Cerebellum (tissue), 4 donors: ENCODE measurements at places on chromosomes 16 and 17. TPM values are rescaled to one million over a fixed set of nuclear protein-coding genes. Genes with fewer than 3 reads are reported as not detected.

The ANKRD40CL gene
- not detected for total RNA-seq

The PLSCR3 gene
- total RNA-seq = 15.0 TPM

The KRTAP2-3 gene
- not detected for total RNA-seq

The KCNH4 gene
- total RNA-seq = 0.82 TPM

The CCNF gene
- total RNA-seq = 11.1 TPM

DNA sequence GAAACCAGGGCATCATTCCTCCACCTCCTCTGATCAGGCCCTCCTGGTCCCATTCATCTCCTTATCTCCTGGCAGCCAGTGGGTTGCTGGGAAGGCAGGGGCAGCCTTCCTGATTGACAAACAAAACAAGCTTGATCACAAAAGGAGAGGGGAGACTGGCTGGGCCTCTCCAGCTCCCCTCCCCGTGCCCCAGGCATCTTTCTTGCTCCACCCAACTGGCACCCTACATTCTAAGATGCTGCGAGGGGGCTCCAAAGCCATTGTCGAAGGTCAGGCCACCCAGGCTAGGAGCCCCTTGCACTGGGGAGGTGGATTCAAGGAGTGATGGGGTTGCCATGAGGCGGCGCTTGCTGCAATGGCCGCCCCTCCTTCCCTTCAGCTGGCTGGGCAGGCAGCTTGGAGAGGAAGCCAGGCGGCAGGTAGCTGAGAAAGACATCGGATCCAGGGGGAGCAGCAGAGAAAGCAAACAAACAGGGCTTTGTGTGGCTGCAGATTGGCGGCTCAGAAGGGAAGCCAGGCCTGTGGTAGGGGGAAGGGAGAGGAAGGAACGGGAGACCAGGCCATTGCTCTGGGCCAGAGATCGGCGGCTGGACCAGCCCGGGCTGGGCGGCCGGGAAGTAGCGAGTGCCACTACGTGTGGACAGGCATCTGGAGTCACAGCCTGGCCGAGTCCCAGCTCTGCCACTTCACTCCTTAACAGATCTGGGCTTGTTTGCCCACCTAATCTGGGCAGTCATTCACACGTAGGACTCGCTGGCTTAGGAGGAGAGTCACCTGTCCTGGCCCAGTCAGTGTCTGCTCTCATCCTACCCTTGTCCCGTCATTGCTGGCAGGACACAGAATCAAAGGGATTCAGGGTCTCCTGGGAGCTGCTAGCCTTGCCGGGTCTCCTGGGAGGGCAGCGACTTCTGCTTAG is 12.3 kb downstream of the RAI1 start:
- no peak for DNase-seq

- no peak for DNase-seq
Observed at GRCh38 chr17:50059759-50060273, 3.9 kb downstream of the ITGA3 start.

GRCh38 chr16:57611181-57611580 is 17.2 kb upstream of the ADGRG1 start:
- no peak for DNase-seq

DNA sequence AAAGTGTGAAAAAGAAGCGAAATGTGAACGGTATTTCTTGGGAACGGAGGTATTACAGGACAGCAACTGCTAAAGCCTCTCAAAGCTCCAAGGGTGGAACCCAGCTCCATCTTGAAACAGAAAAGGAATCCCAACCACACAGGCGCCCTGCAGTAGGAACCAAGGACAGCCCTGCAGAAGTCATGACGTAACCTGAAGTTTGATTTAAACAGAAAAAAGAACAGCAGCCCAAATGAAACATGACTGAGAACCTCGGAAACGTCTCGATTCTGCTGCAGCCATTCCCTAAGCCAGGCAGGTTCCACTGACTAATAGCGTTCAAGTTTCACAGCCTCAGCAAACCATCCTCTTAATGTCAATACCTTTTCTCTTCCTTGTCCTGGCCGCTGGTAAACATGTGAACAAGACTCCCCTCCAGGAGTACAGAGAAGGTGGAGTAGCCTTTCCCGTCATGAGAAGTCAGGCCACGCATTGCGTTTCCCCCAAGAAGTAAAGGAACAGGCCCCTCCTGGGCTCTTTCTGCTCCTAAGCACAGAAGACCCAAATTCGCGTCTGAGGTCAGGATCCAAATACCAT is 20.1 kb downstream of the SIAH1 start:
- DNase-seq = no peak

DNA sequence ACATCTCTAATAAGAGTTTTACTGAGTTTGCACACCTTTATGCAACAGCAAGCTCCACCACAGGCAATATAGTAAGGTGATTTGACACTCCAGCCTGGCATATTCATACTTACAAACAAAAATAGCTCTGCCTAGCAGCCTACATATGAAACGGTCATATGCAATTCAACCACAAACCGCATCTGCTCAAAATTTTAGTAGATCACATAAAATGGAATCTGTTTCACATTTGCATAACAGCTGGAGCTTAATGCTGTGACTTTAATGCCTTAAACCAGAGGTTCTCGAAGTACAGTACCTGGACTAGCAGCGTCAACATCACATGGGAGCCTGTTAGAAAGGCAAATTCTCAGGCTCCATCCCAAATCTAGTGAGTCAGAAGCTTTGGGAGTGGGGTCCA is 578.4 kb downstream of the CDH11 start:
- no peak for DNase-seq

GRCh38 chr17:78329263-78330059 is 30.4 kb downstream of the SOCS3 start:
- DNase-seq = no peak

DNA sequence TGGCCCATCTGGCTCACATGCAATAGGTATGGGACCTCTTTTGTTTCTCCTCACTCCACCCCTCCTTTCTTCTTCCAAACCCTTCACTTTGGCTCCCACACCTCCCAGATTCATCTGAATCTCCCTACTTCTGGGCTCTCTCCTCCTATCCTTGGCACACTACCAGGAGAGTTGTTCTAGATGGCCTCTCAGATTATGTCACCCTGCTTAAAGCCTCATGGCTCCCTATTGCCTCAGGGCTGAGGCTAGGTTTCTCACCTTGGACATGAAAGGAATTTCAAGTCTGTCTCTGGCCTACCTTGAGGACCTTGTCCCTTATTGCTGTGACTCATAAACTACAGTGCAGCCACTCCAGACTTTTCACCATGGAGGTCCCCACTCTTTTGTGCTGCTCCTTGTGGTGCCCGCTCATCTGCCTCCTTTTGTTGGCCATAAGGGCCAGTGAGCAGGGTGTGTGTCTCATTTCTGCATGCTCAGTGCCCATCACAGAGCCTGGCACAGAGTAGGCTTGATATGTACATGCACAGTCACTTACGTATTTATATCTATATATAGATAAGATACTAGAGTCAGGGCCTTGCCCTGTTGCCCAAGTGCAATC is 1.0 kb upstream of the MFAP4 start:
- DNase-seq = peak; percentile 44

DNA sequence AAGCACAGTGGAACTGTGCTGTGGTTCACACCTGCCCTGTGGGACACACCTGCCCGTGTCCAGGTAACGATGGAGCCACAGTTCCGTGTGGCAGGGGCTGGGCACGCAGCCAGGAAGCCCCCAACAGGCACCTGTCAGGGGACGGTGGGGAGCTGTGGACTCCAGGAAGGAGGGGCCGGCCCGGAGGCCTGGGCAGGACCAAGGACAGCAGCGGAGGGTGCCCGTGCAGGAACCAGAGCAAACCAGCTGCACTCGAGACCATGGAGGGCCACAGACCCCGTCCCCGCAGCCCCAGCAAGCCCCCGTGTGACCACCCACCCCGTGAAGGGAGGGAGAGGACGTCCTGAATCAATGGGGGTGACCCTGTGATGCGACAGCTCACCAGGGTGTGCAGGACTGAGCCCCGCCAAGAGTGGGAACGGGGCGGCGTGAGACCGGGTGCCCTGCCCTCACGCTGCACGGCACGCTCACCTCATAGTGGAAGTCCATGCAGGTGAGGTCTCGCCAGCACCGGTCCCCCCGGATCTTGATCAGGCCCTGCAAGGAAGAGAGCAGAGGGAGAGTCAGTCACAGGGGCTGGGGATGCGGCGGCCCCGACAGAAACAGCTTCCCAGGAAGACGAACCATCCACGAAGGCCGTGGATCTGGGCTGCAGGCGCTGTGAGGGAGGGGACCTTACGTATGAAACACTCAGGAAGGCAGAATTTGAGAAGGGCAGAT is 78.1 kb downstream of the LMF1 start:
- DNase-seq = no peak

DNA sequence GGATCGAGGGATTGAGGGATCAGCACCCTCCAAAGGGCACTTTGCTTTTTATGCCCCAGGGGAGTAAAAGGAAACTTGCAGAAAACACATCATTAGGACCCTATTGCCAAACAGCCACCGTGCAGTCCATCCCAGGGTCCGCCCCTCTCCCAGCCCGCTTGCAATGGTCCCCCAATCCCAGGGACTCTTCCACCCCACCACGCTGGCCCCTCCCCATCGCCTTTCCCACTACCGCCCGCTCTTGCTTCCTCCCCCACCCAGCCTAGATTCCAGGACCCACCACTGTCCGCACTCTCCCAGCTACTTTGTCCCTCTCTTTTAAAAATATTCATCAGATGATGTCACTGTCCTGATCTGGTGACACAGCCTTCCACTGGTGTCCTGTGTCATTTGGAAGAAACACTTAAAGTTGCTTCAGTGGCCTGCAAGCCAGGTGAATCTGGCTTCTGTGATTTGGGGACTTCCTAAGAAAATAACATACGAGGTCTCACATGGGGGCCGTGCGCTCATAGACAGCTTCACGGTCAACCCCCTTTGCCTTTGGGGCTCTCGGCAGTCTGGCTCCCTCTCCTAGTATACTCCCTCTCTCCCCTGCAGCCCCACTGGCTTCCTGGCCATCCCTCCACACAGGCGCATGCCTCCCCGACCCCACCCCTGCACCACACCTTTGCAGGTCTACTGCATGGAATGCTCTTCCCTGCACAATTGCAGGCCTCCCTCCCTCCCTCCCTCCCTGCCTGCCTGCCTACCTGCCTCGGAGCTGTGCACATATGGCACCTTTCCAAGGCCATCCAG is 127.9 kb downstream of the RBFOX3 start:
- no peak for DNase-seq

GRCh38 chr17:1058423-1059130 is 61.6 kb downstream of the TIMM22 start:
- no peak for DNase-seq

DNA sequence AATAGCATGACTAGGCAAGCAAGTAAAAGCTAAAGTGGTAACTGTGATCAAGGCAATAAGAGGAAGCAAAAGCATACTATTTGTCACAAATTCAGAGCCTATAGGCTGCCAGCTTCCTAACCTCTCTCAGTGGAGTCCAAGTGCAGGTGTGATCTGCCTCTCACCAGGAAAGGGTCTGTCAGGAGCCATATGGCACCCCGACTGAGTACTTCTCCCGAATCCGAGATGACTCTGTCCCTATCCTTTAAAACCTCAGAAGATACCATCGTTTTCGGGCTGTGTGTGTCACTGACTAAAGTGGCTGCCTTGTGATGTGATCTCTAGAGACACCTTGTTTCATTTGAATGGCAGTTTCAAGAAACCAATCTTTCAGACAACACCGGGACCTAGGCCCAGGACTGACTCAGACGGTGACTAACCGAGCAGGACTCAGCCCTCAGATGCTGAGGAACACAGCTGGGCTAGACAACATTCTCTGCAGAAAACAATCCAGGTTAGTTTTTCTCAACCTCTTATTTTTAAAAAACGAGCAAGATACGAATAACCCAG is 63.6 kb downstream of the SMG6 start:
- no peak for DNase-seq

- no peak for DNase-seq
Observed at GRCh38 chr17:4536742-4537411, 18.3 kb downstream of the MYBBP1A start.

DNA sequence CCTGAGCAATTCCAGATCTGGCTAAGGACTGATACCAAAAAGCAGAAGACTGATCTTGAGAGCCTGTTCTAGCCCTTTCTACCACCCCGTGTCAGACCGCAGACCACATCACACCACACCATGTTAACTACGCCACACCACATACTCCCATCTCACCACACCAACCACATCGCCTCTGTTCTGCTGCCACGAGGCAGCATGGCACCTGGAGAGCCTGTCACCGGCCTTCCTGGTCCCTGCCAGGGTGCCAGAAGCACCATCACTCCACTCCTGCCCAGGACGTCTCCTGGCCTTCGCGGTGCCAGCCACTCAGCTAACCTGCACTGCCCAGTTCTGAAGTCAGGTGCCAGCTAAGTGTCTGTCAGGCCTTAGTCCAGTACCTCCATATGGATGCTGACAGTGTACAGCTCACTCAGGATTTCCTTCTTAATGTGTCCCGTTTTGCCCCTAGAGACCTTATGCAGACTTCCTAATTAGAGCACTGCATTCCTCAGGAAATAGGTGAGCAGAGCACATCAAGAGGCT is 37.2 kb upstream of the BCAR1 start:
- no peak for DNase-seq

DNA sequence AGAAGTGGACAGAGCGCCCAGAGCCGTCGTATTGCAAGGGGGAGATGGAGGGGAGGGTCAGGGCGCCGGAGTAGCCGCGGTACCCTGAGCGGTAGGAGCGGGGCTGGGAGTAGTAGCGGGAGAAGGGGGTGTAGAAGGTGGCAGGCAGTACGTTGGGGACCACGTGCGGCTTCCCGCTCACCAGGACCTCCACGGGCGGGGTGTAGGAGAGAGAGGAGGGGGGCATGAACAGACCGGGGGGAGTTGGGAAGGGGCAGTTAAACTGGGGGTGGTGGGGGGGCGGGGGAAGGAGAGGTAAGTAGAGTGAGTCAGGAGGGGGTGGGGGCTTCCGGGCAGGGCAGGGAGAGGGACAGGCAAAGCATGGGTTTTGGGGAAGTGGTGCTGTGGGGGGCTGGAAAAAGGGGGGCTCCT is 16.8 kb downstream of the ST6GALNAC2 start:
- DNase-seq = no peak

DNA sequence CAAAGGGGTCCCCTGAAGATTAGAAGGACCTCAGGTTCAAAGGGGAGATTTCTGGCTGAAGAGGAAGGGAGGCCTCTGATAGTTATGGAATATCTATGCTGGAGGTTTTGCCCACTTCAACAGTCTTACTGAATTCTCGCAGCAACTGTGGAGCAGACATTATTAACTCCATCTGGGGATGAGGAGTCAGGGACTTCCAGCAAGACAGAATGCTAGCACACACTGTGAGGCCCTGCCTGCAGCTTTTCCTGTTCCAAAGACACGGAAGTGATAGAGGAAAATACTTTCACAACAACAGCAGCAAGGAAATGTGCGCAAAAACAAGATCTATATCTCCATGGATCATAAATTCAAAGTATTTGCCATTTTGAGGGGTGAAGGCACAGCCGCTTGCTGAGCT is 72.8 kb downstream of the RPH3AL start:
- no peak for DNase-seq
